Subcutaneous adipose tissue (tissue), 4 donors: ENCODE measurements at places on chromosomes 1 and 21. TPM values are rescaled to one million over a fixed set of nuclear protein-coding genes. Genes with fewer than 3 reads are reported as not detected.

DNALI1 gene
- 3.6 TPM for total RNA-seq

ANKRD35 gene
- total RNA-seq, result 6.6 TPM

CD5L gene
- total RNA-seq, result not detected

IL20 gene
- not detected for total RNA-seq

SLC1A7 gene
- not detected for total RNA-seq

FCN3 gene
- total RNA-seq, result 247 TPM

TCHHL1 gene
- total RNA-seq, result not detected

FBXO2 gene
- not detected for total RNA-seq

ATP6V0B gene
- total RNA-seq, result 71.2 TPM

ACTN2 gene
- total RNA-seq, result 1.7 TPM

SYT11 gene
- total RNA-seq, result 13.8 TPM
